ENCODE measurements at places on chromosomes 12 and 14. TPM values are rescaled to one million over a fixed set of nuclear protein-coding genes. Genes with fewer than 3 reads are reported as not detected.

GRCh38 chr14:70265422-70265821, 76.7 kb upstream of the SLC8A3 start:
- H3K27ac ChIP-seq, result no peak overlapping the region
- peaks cover 22% of the 10 kb centered on the region for H3K27me3 ChIP-seq
- no peaks in the 10 kb centered on the region for H3K36me3 ChIP-seq
- no peaks in the 10 kb centered on the region for H3K4me1 ChIP-seq
- DNase-seq, result no peak

DNA sequence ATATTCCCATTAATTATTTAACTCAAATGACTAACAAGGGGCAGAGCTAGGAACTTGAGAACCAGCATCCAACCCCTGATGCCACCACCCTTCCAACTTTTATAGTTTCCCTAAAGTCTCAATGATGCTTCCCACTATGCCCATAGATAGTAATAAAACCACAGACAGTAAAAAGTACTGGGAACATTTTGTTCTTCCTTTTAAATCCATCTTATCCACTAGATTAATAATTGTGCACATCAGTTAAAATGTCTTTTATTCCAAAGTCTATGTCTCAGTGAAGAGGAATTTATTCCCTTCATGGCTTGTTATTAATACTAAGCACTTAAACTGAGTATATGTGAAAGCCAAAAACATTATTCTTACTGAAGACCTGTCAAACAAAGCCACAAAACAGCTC, 45.8 kb downstream of the SINHCAF start:
- no peak for DNase-seq
- H3K27ac ChIP-seq, result no peak overlapping the region
- peaks cover 52% of the 10 kb centered on the region for H3K36me3 ChIP-seq
- no peak overlapping the region for H3K4me3 ChIP-seq
- H3K4me1 ChIP-seq, result no peaks in the 10 kb centered on the region

The CLEC4E gene
- not detected for total RNA-seq

GRCh38 chr12:92108651-92109050, 37.0 kb downstream of the BTG1 start:
- DNase-seq, result no peak
- no peaks in the 10 kb centered on the region for H3K36me3 ChIP-seq
- no peak overlapping the region for H3K27ac ChIP-seq
- no peak overlapping the region for H3K4me3 ChIP-seq

- no peak for DNase-seq
- H3K4me3 ChIP-seq, result no peak overlapping the region
- H3K4me1 ChIP-seq, result no peaks in the 10 kb centered on the region
- H3K36me3 ChIP-seq, result peaks cover 17% of the 10 kb centered on the region
- H3K27ac ChIP-seq, result no peak overlapping the region
Observed at GRCh38 chr14:44995770-44996294, 33.8 kb downstream of the TOGARAM1 start.

GRCh38 chr12:57461917-57462250, 2.3 kb downstream of the GLI1 start:
- peaks cover 23% of the 10 kb centered on the region for H3K27me3 ChIP-seq
- H3K4me3 ChIP-seq, result peak overlapping the region; percentile 85

GRCh38 chr12:8914716-8915526, 612 bp downstream of the PHC1 start:
- no peaks in the 10 kb centered on the region for H3K36me3 ChIP-seq
- no peak overlapping the region for H3K4me3 ChIP-seq
- peaks cover 10% of the 10 kb centered on the region for H3K4me1 ChIP-seq
- no peak overlapping the region for H3K27ac ChIP-seq

DNA sequence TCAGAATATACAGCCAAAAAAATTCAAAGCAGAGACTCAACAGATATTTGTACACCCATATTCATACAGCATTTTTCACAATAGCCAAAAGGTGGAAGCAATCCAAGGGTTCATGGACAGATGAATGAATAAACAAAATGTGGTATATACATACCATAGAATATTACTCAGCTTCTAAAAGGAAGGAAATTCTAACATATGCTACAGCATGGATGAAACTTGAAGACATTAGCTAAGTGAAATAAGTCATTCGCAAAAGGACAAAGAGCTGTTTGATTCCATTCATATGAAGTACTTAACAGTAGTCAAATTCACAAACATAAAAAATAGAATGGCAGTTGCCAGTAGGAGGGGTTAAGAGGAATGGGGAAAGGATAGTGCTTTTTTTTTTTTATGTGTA, 91.8 kb upstream of the ARID2 start:
- no peak for DNase-seq
- no peaks in the 10 kb centered on the region for H3K4me1 ChIP-seq
- peaks cover 3% of the 10 kb centered on the region for H3K36me3 ChIP-seq
- no peak overlapping the region for H3K4me3 ChIP-seq

The PPP2R5E gene
- total RNA-seq, result 46.3 TPM

GRCh38 chr12:80690513-80690912, 16.9 kb upstream of the MYF6 start:
- DNase-seq, result no peak
- no peaks in the 10 kb centered on the region for H3K36me3 ChIP-seq
- no peak overlapping the region for H3K4me3 ChIP-seq
- H3K27ac ChIP-seq, result no peak overlapping the region
- H3K27me3 ChIP-seq, result no peaks in the 10 kb centered on the region
- no peaks in the 10 kb centered on the region for H3K4me1 ChIP-seq

DNA sequence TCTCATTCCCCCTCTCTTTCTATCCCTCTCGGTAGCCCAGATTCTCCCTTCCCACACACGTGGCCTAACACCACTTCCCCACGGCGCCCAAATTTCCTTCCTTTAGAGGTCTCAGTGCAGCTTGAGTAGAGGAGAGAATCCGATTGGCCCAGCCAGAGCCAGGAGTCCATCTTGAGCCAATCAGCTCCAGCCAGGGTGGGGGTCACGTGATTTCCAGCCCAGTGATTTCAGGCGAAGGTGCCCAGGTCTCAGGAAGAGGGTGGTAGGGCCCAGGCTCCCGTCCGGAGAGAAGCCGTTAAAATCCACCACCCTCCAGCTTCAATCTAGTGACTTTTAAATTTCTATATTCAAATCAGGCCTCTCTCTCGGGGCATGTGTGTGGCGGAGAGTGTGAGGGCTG, 45.2 kb upstream of the MYL2 start:
- H3K36me3 ChIP-seq, result no peaks in the 10 kb centered on the region
- H3K27me3 ChIP-seq, result peaks cover 10% of the 10 kb centered on the region
- DNase-seq, result no peak

- H3K27ac ChIP-seq, result peak overlapping the region; percentile 69
- no peaks in the 10 kb centered on the region for H3K27me3 ChIP-seq
- H3K4me3 ChIP-seq, result no peak overlapping the region
- peaks cover 50% of the 10 kb centered on the region for H3K36me3 ChIP-seq
- H3K4me1 ChIP-seq, result peaks cover 18% of the 10 kb centered on the region
- DNase-seq, result peak; percentile 64
Observed at GRCh38 chr12:98725476-98726247, 80.6 kb downstream of the APAF1 start.

GRCh38 chr14:68261092-68261842, 441.7 kb downstream of the RAD51B start:
- no peaks in the 10 kb centered on the region for H3K36me3 ChIP-seq
- H3K27me3 ChIP-seq, result no peaks in the 10 kb centered on the region
- peaks cover 20% of the 10 kb centered on the region for H3K4me1 ChIP-seq
- no peak overlapping the region for H3K27ac ChIP-seq

DNA sequence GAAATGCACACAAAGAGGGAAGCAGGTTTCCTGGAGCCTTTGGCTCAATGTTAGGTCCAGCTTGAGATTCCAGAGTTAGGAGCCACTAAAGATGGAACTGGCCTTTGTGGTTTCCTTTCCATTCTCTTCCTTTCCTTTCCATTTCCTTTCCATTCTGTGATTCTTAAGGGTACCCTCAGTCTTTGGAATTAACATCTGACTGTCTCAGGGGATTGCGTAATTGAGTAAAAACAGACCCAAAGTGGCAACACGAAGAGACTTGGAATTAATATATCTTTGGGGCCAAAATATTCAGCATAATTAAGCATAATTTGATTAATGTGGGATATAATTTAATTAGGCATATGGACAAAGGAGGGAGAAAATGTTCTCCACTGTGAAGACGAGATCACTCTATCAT, 205.6 kb downstream of the CRADD start:
- peaks cover 24% of the 10 kb centered on the region for H3K4me1 ChIP-seq
- no peak for DNase-seq
- no peak overlapping the region for H3K27ac ChIP-seq
- H3K36me3 ChIP-seq, result peaks cover 10% of the 10 kb centered on the region
- H3K27me3 ChIP-seq, result peaks cover 2% of the 10 kb centered on the region
- no peak overlapping the region for H3K4me3 ChIP-seq

GRCh38 chr12:74317078-74317601, 220.5 kb upstream of the ATXN7L3B start:
- H3K4me1 ChIP-seq, result no peaks in the 10 kb centered on the region
- H3K4me3 ChIP-seq, result no peak overlapping the region
- H3K36me3 ChIP-seq, result no peaks in the 10 kb centered on the region
- no peak overlapping the region for H3K27ac ChIP-seq
- H3K27me3 ChIP-seq, result no peaks in the 10 kb centered on the region

DNA sequence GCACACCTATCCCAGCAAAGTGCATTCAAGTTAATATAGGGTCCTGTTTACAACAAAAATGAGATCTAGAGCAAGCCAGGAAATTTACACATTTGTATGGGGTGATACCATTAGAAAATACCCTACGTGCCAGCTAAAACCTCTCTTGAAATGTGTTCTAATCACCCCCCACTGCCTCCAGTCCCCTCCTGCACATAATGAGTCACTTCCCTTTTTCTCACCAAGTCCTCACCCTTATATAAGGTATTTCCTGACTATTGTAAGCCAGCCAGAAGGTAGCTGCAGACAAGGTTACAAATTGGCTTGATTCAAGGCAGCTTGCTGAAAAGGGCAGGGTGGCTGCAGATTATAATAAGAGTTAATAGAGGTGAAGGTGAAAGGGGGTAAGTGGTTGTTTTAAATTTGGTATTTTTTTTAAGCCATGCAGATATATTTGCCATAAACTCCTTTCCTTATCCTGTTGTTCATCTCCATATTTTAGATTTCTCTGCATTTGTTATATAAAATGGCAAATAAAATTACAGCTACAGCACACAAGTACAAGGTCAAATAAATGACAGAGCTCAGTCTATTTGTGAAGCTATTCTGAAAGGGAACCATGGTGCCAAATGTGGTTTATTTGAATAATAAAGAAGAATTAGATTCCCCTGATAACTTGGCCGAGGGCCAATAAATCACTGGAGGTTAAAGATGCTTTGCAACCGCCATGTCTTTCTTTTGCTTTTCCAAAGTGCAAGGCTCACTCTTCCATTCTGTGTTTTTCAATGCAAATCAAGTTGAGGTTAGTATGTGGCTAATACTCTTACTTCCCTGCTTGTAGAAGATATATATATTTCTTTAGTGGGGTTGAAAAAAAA, 385.9 kb downstream of the EGLN3 start:
- no peaks in the 10 kb centered on the region for H3K27me3 ChIP-seq
- H3K4me3 ChIP-seq, result no peak overlapping the region
- H3K36me3 ChIP-seq, result no peaks in the 10 kb centered on the region

- H3K4me1 ChIP-seq, result peaks cover 47% of the 10 kb centered on the region
- DNase-seq, result no peak
- H3K4me3 ChIP-seq, result no peak overlapping the region
- H3K27me3 ChIP-seq, result no peaks in the 10 kb centered on the region
- peak overlapping the region; percentile 22 for H3K27ac ChIP-seq
Observed at GRCh38 chr12:46207644-46208043, 61.2 kb downstream of the SLC38A1 start.

GRCh38 chr12:118456741-118457140, 80.4 kb downstream of the SUDS3 start:
- H3K4me1 ChIP-seq, result no peaks in the 10 kb centered on the region
- DNase-seq, result no peak
- no peaks in the 10 kb centered on the region for H3K27me3 ChIP-seq
- no peaks in the 10 kb centered on the region for H3K36me3 ChIP-seq
- H3K4me3 ChIP-seq, result no peak overlapping the region
- H3K27ac ChIP-seq, result no peak overlapping the region

- no peak overlapping the region for H3K4me3 ChIP-seq
- DNase-seq, result no peak
- no peak overlapping the region for H3K27ac ChIP-seq
Observed at GRCh38 chr14:86153480-86153879, 623.5 kb downstream of the FLRT2 start.

GRCh38 chr12:3815094-3815766, 58.0 kb downstream of the PARP11 start:
- no peaks in the 10 kb centered on the region for H3K4me1 ChIP-seq
- H3K27ac ChIP-seq, result no peak overlapping the region
- H3K4me3 ChIP-seq, result no peak overlapping the region
- no peaks in the 10 kb centered on the region for H3K27me3 ChIP-seq

GRCh38 chr12:7065073-7065623, 4.6 kb downstream of the C1S start:
- DNase-seq, result no peak
- no peaks in the 10 kb centered on the region for H3K4me1 ChIP-seq
- no peak overlapping the region for H3K27ac ChIP-seq
- no peaks in the 10 kb centered on the region for H3K36me3 ChIP-seq

GRCh38 chr14:34201909-34202637, 251.2 kb upstream of the EGLN3 start:
- no peak overlapping the region for H3K4me3 ChIP-seq
- H3K27me3 ChIP-seq, result peaks cover 5% of the 10 kb centered on the region
- H3K27ac ChIP-seq, result no peak overlapping the region
- H3K4me1 ChIP-seq, result peaks cover 24% of the 10 kb centered on the region

DNA sequence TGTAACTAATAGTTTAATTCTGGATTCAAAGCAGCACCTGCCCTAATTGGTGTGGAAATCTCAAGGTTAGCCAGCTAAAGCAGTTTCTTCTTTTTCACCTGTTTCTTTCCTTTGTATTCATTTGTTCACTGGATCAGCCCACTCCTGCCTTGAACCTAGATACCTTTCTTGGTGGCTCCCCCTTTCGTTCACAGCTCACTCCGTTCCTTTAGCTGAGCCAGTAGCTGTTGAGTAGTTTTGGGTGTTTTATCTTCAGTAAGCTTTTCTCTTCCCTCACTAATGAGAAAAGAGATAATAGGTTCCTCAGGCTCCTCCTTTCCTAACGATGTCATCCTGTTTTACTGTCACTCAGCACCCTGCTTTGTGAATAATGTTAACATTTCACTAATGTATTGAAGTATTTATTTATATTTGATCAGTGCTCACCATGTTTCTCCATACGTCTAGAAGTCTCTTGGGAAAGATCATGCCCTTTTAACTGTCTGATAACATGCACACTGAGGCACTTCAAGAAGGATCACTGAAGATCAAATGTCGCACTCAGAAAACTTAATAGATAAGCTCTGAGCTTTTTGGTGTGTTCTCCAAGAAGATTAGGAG, 121.1 kb downstream of the TGFB3 start:
- H3K4me3 ChIP-seq, result no peak overlapping the region
- peaks cover 5% of the 10 kb centered on the region for H3K4me1 ChIP-seq
- H3K36me3 ChIP-seq, result no peaks in the 10 kb centered on the region
- no peak for DNase-seq
- no peaks in the 10 kb centered on the region for H3K27me3 ChIP-seq
- H3K27ac ChIP-seq, result no peak overlapping the region

Data from activated CD4-positive, alpha-beta memory T cell treated with anti-CD3 and anti-CD28 coated beads, Interleukin-2, amount 10 ng/mL, durations not matched to agents 7 days and 5 days (primary cell).